ENCODE measurements at places on chromosomes 16 and 17.

DNA sequence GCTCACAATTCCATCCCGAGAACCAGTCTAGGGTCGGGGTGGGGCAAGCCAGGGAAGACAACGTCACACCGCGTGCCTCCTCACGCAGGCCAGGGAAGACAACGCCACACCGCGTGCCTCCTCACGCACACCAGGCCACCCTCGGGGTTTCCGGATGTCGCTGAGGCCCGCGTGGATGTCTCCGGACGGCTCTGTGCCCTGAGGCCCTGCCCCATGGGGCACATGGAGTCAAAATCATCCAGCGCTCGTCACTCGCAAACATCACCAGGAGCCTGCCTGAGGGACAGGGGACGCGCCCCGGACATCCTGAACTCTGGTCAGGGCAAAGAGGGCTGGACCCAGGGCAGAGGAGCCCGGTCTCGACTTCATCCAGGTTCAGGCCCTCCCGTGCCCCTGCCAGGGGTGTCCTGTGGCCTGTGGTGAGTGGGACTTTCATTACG, 3.7 kb downstream of the TMEM204 start:
- DNase-seq = no peak

GRCh38 chr16:67651039-67651438, 6.1 kb downstream of the CARMIL2 start:
- DNase-seq = no peak

GRCh38 chr16:66263168-66263972, 103.1 kb upstream of the CDH5 start:
- no peak for DNase-seq

DNA sequence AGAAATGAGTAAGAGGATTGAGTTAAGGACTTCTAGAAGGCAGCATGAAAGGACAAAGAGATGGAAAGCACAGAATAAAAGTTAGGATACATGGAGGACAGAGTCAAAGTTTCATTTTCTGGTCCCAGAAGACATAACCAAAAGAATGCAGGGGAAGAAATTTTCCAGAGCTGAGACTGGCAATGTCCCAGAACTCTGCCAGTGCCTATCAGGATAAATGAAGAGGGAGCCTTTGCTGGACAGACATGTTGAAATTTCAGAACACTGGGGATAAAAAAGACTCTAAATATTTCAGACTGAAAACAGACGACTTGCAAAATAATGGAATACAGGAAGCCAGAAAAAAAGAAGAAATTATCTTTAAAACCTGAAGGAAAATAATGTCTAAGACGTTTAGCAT, 55.7 kb downstream of the NT5M start:
- no peak for DNase-seq

DNA sequence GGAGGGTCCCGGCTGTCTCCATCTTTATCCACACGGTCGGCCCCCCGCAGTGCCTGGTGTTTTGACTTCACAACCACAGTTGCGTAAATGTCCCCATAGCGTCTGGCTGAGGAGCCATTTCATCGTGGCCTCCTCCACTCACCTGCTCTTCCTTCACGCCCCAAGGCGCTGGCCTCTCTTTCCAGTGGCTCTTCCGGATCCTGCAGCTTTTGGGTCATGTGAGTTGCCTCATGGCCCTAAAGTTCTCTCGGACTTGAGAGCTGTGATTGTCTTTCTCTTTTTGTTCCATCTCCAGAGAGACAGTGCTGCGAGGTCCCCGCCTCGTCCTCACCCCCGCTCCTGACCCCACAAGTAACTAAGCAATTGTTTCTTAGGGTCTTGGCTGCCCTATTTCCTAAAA, 22.7 kb downstream of the FLYWCH1 start:
- DNase-seq = no peak

GRCh38 chr16:24538756-24539294, 541 bp upstream of the RBBP6 start:
- no peak for DNase-seq

GRCh38 chr17:16873174-16874035, 98.5 kb downstream of the TNFRSF13B start:
- no peak for DNase-seq

GRCh38 chr17:57495771-57496170, 239.4 kb downstream of the MSI2 start:
- no peak for DNase-seq

DNA sequence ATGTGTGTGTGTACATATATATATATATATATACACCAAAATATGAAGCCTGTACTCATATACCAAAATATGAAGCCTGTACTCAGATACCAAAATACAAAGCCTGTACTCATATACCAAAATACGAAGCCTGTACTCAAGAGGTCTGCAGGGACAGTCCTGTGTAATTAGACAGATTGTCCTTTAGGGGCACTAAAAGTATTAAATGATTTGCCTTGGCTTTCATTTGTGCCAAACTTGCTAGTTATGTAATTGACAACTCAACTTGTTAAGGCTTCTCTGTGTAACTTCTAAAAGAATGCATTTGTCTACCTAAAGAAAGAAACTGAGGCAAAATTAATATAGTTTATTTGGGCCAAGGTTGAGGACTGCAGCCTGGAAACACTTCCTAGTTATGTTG, 30.8 kb upstream of the DHX40 start:
- DNase-seq = no peak

GRCh38 chr17:67515490-67516083, 138.5 kb downstream of the PITPNC1 start:
- no peak for DNase-seq

- DNase-seq = no peak
These were observed 2.0 kb downstream of the KLHL11 start for GRCh38 chr17:41863074-41863848.

DNA sequence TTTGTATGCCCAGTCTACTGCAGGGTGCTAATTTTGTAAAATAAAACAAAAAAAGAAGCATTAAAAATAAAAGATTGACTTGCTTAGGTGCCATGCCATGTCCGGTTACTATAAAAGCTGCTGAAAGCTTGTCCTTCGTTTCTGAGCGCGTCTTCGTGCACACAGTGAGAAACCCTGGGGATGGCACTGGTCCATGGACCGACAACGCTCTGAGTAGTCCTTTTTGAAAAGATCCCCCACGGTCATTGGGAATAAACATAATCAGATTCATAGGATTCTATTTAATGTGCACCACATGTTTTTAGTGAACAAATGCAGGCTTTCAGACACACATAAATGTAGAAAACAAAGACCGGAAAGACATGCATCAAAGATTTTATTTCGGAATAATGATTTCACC, 146.3 kb downstream of the XYLT1 start:
- DNase-seq = no peak
